ENCODE measurements at places on chromosomes 5 and 9. TPM values are rescaled to one million over a fixed set of nuclear protein-coding genes. Genes with fewer than 3 reads are reported as not detected.

CYLC2 gene
- not detected for total RNA-seq

PPP1R26 gene
- 19.1 TPM for total RNA-seq

IFNB1 gene
- total RNA-seq = not detected

NFIL3 gene
- total RNA-seq = 76.8 TPM

DAPK1 gene
- 19.7 TPM for total RNA-seq

ACSL6 gene
- not detected for total RNA-seq

IFNA13 gene
- total RNA-seq = not detected

CTSV gene
- 1.9 TPM for total RNA-seq

TMC1 gene
- total RNA-seq = not detected

TPPP gene
- 0.17 TPM for total RNA-seq

SCGB3A2 gene
- total RNA-seq = not detected

CNTNAP3 gene
- total RNA-seq = 11.2 TPM

CARTPT gene
- total RNA-seq = not detected

SLC27A4 gene
- total RNA-seq = 18.8 TPM

TYRP1 gene
- not detected for total RNA-seq

YTHDC2 gene
- 24.6 TPM for total RNA-seq

RETREG1 gene
- total RNA-seq = 4.9 TPM

ANKS6 gene
- total RNA-seq = 21.8 TPM

MAPK9 gene
- total RNA-seq = 70.8 TPM

SPATA31C1 gene
- not detected for total RNA-seq

PPP2R2B gene
- not detected for total RNA-seq

GABRP gene
- not detected for total RNA-seq

CCL21 gene
- total RNA-seq = not detected

THBS4 gene
- 0.82 TPM for total RNA-seq

SLC6A7 gene
- total RNA-seq = not detected

DMRTA1 gene
- total RNA-seq = 0.77 TPM

INPP5E gene
- total RNA-seq = 17.4 TPM

TAF1L gene
- not detected for total RNA-seq

TMEM8B gene
- total RNA-seq = 7.0 TPM

PLPPR1 gene
- not detected for total RNA-seq

ERAP2 gene
- total RNA-seq = 2.5 TPM

MYORG gene
- total RNA-seq = 2.4 TPM

PDE8B gene
- not detected for total RNA-seq

SOHLH1 gene
- total RNA-seq = not detected

SLCO4C1 gene
- total RNA-seq = not detected

GPR151 gene
- not detected for total RNA-seq

NCS1 gene
- 27.8 TPM for total RNA-seq

GHR gene
- 1.8 TPM for total RNA-seq

ZDHHC21 gene
- total RNA-seq = 10.5 TPM

Measured in MCF 10A (cell line).